Memory B cell (primary cell): ENCODE measurements at places on chromosomes 13 and 19.

GRCh38 chr19:46755077-46755852, 9.0 kb upstream of the STRN4 start:
- no peaks in the 10 kb centered on the region for H3K27me3 ChIP-seq
- DNase-seq = no peak
- H3K27ac ChIP-seq = no peak overlapping the region

DNA sequence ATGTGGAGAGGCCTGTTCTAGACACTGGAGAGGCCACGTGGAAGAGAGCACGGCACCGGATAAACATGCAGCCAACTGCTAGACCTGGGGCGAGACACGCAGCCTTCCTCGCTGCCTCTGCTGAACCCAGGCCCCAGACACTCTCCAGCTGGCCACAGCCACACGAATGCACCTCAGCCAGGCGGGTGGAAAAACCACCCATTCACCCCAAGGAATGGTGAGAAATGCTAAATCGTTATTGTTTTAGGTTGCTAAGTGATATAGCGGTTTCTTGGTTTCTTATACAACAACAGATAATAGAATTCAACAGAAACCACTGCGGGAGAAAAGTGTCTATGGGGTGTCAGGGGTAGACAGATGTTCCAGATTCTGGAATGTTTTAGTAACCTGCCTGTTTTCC, 52.5 kb downstream of the STK24 start:
- peaks cover 79% of the 10 kb centered on the region for H3K4me1 ChIP-seq
- peak overlapping the region; percentile 14 for H3K4me3 ChIP-seq
- peaks cover 2% of the 10 kb centered on the region for H3K36me3 ChIP-seq
- H3K27ac ChIP-seq = peak overlapping the region; percentile 48
- no peak for DNase-seq
- H3K27me3 ChIP-seq = no peaks in the 10 kb centered on the region

DNA sequence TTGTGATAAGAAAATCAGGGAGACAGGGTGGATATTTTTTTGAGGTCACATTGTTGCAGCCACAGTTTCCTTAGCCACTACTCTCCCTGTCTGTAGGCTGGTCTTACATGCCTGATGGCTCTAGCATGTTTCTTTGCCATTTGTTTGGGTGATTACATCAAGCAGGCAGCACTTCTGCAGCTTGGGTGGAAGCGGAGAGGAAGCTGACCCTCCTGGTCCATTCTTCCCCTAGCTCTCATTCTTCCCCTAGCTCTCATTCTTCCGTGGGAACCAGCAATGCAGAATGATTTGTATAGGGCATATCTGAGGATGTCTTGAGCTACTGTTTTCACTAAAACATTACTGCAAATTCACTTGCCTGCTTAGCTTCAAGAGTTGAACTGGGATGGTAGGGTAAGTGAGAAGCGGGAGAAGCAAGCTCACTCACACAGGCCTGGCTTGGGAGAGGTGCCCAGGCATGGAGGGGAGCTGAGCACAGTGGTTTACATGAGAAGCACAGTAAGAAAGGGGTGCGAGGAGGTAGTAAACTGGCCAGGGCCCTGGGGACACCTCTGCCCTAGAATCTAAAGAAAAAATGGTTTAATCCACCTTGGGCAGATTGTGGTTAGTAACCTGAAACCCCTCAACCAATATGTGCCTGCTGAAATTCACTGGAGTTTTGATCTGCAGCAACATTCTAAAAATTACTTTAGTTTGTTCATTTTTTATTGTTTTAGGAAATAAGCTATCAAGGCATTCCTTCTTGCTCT, 538.9 kb downstream of the RFC3 start:
- no peak overlapping the region for H3K27ac ChIP-seq
- no peaks in the 10 kb centered on the region for H3K36me3 ChIP-seq
- H3K27me3 ChIP-seq = no peaks in the 10 kb centered on the region
- no peak overlapping the region for H3K4me3 ChIP-seq
- DNase-seq = no peak

- peak; percentile 56 for DNase-seq
- H3K4me3 ChIP-seq = peak overlapping the region; percentile 58
- H3K27me3 ChIP-seq = peaks cover 33% of the 10 kb centered on the region
- H3K4me1 ChIP-seq = peaks cover 13% of the 10 kb centered on the region
These were observed 13.9 kb upstream of the CACNG6 start for GRCh38 chr19:53977429-53977990.

GRCh38 chr13:36543671-36544070, 111.4 kb downstream of the CCNA1 start:
- H3K36me3 ChIP-seq = no peaks in the 10 kb centered on the region
- H3K4me1 ChIP-seq = no peaks in the 10 kb centered on the region
- no peak overlapping the region for H3K4me3 ChIP-seq

- no peak overlapping the region for H3K27ac ChIP-seq
- no peaks in the 10 kb centered on the region for H3K27me3 ChIP-seq
- DNase-seq = no peak
- H3K36me3 ChIP-seq = no peaks in the 10 kb centered on the region
- H3K4me3 ChIP-seq = no peak overlapping the region
These were observed 1.3 kb downstream of the APOC2 start for GRCh38 chr19:44947041-44947581.

DNA sequence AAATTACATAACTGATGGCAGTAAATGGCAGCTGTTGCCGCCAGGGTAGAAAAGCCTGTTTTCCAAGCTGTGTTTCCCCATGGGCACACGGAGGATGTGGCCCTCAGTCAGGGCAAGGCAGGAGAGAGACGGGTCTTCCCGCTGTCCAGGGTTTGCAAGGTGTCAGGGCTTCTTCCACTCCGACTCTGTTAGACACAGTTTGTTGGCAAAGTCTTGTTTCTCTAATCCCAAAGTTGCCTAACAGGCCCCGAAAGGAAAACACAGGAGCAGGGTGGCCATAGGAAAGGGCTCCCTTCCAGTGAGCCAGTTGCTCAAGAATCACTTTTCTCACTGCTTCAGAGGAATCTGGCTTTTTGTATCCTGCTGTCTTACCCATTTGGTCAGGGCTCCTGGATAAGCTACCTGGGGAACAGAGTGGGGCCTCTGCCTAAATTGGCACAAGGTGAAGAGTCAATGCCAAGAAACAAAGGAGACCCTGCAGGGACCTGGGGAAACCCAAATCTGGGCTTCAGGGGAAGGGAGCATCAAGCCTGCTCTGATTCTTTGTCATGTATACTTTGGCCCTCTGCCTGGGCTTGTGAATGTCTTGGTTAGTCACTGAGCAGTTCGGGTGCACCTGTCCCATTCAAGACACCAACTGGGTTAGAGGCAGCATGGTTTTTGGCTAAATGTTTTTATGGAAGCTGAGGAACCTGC, 29.0 kb upstream of the CXCL17 start:
- H3K4me1 ChIP-seq = peaks cover 12% of the 10 kb centered on the region

DNA sequence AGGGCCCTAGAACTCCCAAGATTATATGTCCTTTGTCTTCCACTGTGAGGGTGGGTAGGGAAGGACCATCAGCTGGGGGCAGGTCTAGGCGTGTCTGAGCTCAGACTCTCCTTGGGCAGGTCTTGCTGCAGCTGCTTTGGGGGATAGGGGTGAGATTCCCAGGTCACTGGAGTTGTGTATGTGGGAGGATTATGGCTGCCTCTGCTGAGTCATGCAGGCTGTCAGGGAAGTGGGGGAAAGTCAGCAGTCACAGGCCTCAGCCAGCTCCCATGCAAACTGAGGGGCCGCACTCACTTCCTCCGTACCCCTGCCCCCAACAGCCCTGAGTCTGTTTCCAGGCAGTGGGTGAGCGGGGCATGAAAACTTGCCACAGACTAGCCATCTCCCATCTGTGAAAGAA, 600.8 kb downstream of the DIAPH3 start:
- peaks cover 2% of the 10 kb centered on the region for H3K27me3 ChIP-seq
- H3K4me1 ChIP-seq = no peaks in the 10 kb centered on the region
- no peak overlapping the region for H3K4me3 ChIP-seq
- H3K27ac ChIP-seq = no peak overlapping the region

- no peaks in the 10 kb centered on the region for H3K4me1 ChIP-seq
- H3K27me3 ChIP-seq = no peaks in the 10 kb centered on the region
- no peak overlapping the region for H3K4me3 ChIP-seq
These were observed 2898.7 kb upstream of the PCDH20 start for GRCh38 chr13:64314331-64314730.

- H3K36me3 ChIP-seq = no peaks in the 10 kb centered on the region
- no peak overlapping the region for H3K27ac ChIP-seq
- peaks cover 23% of the 10 kb centered on the region for H3K4me1 ChIP-seq
- H3K4me3 ChIP-seq = peak overlapping the region; percentile 97
- H3K27me3 ChIP-seq = peaks cover 2% of the 10 kb centered on the region
- peak; percentile 82 for DNase-seq
These were observed 9.8 kb downstream of the PRX start for GRCh38 chr19:40403262-40403984.

- H3K27ac ChIP-seq = no peak overlapping the region
- H3K4me3 ChIP-seq = no peak overlapping the region
- peaks cover 13% of the 10 kb centered on the region for H3K36me3 ChIP-seq
- H3K4me1 ChIP-seq = no peaks in the 10 kb centered on the region
- DNase-seq = no peak
These were observed 118.5 kb downstream of the ABCC4 start for GRCh38 chr13:95182570-95183265.

DNA sequence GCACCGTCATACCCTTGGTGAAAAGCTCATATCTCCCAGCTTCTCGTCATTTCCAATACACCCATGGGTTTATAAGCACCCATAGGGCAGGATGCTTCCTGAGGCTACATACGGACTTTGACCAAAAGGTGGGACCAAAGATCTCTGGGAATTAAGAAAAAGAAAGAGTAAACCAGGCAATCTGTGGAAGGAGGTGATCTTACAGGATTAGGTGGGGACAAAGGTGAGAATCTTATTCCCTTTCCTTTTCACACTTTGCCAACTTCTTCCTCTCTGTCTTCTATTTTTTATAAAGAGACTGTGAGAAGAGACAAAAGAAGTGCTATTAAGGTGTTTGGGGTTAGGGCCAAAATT, 172.0 kb downstream of the DLEU7 start:
- no peak overlapping the region for H3K27ac ChIP-seq
- H3K27me3 ChIP-seq = peaks cover 2% of the 10 kb centered on the region
- H3K4me1 ChIP-seq = peaks cover 13% of the 10 kb centered on the region
- DNase-seq = no peak

DNA sequence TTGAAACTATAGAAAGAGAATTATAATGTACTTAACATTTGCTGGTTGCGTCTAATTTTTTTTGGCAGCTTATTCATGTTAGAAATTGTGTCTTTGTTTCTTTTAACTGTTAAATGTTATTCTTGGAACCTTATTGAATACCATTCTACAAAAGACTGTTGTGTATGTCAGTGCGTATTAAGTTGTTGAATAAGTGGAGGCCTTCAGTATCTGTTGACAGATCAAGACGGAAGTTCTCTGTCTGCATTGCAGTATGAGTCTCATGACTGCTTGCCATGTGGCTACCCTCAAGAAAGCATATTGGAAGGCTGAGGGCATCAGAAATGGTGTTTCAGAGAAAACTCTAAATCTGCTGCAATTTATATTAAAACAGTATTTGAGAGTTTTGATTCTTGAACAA, 8.5 kb downstream of the UBA2 start:
- no peak overlapping the region for H3K4me3 ChIP-seq
- DNase-seq = no peak
- H3K27me3 ChIP-seq = no peaks in the 10 kb centered on the region
- H3K27ac ChIP-seq = no peak overlapping the region

DNA sequence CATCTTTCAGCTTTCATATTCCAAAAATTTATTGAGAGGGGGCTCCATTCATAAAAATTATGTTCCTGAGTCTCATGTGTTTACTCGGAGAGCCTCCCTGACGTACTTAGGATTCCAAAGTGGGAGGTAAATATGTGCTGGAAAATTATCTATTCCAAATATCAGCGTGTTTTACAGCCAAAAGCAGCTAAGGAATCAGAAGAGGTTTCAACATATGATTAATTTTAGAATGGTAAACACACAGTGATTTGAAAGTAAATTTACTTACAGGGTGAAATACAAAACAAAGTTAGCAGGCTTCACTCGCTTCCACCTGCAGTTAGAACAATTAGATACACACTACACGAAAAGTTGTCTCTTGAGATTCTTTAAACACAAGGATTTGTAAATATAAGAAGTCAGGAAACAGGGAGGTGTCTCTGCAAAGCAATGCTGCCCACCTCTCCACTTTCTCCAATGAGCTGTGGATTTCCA, 313.8 kb upstream of the NBEA start:
- no peaks in the 10 kb centered on the region for H3K4me1 ChIP-seq
- H3K36me3 ChIP-seq = no peaks in the 10 kb centered on the region
- no peak for DNase-seq
- no peak overlapping the region for H3K27ac ChIP-seq
- H3K27me3 ChIP-seq = no peaks in the 10 kb centered on the region

GRCh38 chr13:50518781-50519201, 324.7 kb downstream of the DLEU7 start:
- H3K36me3 ChIP-seq = no peaks in the 10 kb centered on the region
- no peak overlapping the region for H3K27ac ChIP-seq
- no peaks in the 10 kb centered on the region for H3K27me3 ChIP-seq
- DNase-seq = no peak
- H3K4me1 ChIP-seq = peaks cover 8% of the 10 kb centered on the region

GRCh38 chr19:2412449-2412848, 14.9 kb downstream of the TIMM13 start:
- no peak for DNase-seq
- peaks cover 9% of the 10 kb centered on the region for H3K27me3 ChIP-seq
- H3K4me1 ChIP-seq = no peaks in the 10 kb centered on the region
- no peak overlapping the region for H3K4me3 ChIP-seq
- no peak overlapping the region for H3K27ac ChIP-seq
- H3K36me3 ChIP-seq = peaks cover 5% of the 10 kb centered on the region

- peaks cover 21% of the 10 kb centered on the region for H3K36me3 ChIP-seq
- DNase-seq = no peak
- no peak overlapping the region for H3K4me3 ChIP-seq
- peaks cover 18% of the 10 kb centered on the region for H3K4me1 ChIP-seq
- no peaks in the 10 kb centered on the region for H3K27me3 ChIP-seq
These were observed 11.6 kb downstream of the PNPLA6 start for GRCh38 chr19:7547159-7547558.

DNA sequence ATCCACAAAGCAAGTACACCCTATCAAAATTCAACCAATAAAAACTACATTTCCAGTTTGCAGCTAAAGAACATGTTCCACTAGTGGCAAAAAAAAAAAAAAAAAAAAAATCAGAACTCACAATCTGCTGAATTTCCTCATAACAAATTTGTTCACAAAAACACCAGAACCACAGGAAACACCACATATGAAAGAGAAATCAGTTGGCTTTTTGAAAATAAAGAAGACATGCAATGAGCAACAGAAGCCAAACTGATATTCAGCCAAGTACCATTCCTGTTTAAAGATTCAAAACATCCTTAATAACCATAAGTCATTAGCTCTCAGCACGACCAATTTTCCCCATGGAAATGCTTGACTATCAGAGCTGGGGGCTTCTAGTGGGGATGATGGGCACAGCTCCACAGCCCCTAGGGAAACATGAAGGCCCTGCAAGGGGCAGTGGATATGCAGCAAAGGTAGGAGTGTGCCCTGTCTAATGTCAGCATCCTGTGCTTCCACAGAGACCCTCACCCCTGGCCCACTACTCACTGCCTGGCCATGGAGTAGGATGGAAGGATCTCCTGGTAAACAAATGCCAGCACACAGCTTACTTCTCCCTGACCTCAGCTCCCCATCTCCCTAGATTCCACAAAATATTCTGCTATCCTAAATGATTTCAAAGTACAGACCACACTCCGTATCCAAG, 74.0 kb upstream of the DOCK9 start:
- H3K4me1 ChIP-seq = peaks cover 36% of the 10 kb centered on the region
- peaks cover 11% of the 10 kb centered on the region for H3K36me3 ChIP-seq
- H3K4me3 ChIP-seq = no peak overlapping the region
- no peak overlapping the region for H3K27ac ChIP-seq
- peaks cover 13% of the 10 kb centered on the region for H3K27me3 ChIP-seq

- no peak overlapping the region for H3K4me3 ChIP-seq
- no peaks in the 10 kb centered on the region for H3K36me3 ChIP-seq
- no peak for DNase-seq
- no peak overlapping the region for H3K27ac ChIP-seq
- peaks cover 15% of the 10 kb centered on the region for H3K4me1 ChIP-seq
- no peaks in the 10 kb centered on the region for H3K27me3 ChIP-seq
These were observed 4.7 kb downstream of the SBNO2 start for GRCh38 chr19:1169411-1169791.
